ENCODE measurements at places on chromosomes 4 and X. TPM values are rescaled to one million over a fixed set of nuclear protein-coding genes. Genes with fewer than 3 reads are reported as not detected.

DNA sequence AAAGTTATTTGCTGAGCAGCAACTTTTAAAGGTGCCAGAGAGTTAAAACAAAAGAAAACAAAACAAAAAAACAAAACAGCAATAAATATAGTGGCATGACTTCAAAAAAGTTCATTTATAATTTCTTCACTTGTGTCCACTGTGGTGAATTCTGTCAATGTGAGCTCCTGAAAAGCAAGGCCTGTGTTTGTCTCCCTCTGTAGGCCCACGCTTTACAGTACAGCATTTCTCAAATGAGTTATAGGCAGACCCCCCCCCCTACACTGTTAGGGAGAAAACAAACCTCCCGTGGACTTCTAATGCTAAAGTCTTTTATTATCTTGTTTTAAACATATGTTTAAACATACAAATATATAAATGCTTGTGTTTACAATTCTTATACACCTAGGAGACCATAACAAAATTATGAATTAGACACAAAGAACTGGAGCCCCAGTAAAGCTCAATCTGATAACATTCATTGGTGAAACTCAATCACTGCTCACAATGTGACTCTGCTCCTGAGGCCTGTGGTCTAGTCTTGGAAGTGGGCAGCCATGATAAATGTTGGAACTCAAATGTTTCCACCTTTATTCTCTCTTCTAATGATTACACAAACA is 47.0 kb upstream of the SCOC start:
- DNase-seq: peak; percentile 34

GRCh38 chr4:122861172-122861943 is 34.7 kb downstream of the FGF2 start:
- DNase-seq: no peak

DNA sequence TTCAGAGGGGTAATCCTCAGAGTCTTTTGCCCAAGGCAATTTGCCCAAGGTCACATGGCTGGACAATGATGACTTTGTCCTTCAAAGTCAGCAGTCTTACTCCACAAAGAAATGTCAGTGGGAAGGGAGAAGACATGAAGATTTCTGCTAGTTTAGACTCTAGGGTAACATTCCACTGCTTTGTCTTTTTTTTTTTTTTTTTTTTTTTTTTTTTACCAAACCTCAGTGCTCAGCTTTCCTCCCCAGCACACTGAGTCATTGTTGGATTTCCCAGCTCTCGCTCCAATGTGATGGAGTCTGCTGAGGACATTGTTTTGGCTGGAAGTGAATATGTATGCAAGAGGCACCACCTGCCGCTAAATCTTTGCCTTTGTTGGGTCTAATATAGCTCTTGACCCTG is 7.2 kb upstream of the C1QTNF7 start:
- DNase-seq: no peak

GRCh38 chrX:124223524-124223923 is 108.9 kb upstream of the TEX13D start:
- DNase-seq: peak; percentile 18

- DNase-seq: no peak
Observed at GRCh38 chr4:14111730-14112181, 484.2 kb upstream of the BOD1L1 start.

DNA sequence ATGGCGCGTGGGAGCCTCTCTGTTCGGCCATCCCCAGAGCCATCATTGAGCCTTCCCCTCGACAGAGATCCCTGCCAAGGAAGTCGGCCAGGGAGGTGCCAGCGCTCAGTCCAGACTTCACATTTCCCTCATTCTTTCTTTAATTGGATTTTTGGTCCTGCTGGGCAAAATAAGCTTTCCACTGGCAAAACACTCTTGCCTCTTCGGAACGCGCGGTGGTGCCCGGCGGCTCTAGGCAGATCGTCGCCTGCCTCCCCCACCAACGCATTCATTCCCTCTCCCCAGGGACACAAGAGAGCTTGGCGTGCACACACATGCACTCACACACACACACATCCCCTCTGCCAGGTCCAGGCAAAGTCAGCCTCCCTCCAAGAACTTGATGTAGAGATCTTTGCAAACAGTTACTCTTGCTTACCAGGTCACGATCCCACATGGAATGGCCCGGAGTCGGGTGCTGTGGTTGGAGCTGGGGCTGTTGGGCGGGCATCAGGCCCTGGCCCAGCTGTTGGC is 257.1 kb downstream of the BCOR start:
- DNase-seq: no peak

- DNase-seq: no peak
Observed at GRCh38 chr4:21986307-21986706, 37.7 kb upstream of the KCNIP4 start.

GRCh38 chrX:133608406-133608805 is 193.1 kb upstream of the GPC4 start:
- DNase-seq: no peak

DNA sequence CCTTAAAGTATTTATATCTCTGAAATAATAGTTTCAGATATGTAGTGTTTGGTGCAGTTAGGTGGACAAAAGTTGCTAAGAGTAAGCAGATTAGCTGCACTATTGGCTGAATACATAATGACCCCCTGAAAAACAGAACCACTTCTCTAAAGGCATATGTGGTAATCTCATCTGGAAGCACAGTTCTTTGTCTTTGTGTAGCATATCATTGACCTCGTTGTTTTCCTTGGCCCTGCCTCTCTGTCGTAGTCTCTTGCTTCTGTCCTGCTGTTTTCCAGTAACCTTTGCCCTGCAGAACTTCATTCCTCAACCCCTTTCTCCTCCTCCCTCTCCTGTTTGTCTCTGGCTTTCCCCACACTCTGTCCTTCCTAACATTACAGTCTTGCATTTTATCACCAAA is 41.4 kb downstream of the JADE3 start:
- DNase-seq: no peak

- DNase-seq: no peak
Observed at GRCh38 chr4:8642651-8643321, 50.2 kb downstream of the CPZ start.

DNA sequence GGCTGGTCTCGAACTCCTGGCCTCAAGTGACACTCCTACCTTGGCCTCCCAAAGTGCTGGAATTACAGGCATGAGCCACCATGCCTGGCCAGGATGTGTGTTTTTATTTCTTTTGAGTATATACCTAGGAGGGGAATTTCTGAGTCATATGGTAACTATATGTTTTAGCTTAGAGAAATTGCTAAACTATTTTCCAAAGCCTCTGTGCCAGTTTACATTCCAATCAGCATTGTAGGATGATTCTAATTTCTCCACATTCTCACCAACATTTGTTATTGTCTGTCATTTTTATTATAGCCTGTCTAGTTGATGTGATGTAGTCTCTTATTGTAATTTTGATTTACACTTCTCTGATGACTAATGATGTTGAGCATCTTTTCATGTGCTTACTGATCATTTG is 1576.0 kb downstream of the RPA4 start:
- DNase-seq: no peak

GRCh38 chr4:172787111-172787510 is 381.5 kb upstream of the GALNT7 start:
- DNase-seq: no peak

DNA sequence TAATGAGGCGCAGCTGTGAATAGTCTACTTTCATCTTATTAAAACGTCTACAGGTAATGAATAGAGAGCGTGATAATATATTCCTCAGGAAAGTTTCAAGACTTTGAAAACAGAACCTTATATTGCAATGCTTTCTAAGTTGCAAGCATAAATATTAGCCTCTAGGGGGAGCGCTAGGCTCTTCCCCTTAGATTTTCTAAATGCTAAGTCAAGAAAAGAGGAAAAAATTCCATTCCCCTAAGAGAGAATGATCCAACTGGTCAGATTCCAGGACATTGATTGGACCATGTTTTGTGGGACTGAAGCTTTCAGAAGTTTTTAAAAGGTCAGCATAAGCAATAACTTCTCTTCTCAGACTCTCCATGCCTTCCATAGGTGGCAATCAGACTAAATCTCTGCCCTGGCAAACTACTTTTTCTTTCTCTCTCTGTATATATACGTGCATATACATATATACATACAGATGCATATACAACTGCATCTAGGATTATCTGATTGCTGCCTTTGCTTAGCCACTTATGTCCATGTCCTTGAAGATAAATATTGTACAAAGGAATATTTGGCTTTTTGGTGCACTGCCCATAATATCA is 492.9 kb downstream of the INPP4B start:
- DNase-seq: peak; percentile 8

GRCh38 chr4:86034616-86035015 is 325.2 kb downstream of the MAPK10 start:
- DNase-seq: no peak

GRCh38 chr4:2402048-2402842 is 16.2 kb downstream of the ZFYVE28 start:
- no peak for DNase-seq

DNA sequence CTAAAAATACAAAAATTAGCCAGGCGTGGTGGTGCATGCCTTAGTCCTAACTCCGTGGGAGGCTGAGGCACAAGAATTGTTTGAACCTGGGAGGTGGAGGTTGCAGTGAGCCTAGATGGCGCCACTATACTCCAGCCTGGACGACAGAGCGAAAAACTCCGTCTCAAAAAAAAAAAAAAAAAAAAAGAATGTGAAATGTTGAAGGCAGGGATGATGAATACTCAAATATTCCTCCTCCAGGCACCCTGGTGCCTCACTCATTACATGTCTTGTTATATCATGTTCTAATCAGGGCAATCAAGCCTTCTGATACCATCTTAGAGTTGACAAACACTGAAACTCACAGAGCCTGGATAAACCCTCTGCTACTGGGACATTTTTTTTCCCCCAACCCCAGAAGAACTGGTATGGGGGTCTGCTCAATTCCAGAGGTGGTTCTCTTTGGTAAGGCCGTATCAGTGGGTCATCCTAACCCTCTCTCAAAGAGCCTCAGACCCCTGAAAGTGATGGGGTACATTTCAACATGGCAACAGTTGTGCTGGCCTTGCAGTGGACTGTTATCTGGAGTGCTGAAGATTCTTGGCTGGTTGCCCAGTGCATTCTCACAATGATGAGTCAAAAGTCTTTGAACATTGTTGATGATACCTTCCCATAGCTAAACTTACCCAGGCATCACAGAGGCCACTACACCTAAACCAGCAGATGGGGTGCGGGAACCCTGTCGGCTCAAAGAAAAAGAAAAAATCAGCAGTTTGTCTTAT is 2.4 kb upstream of the SH3KBP1 start:
- no peak for DNase-seq

DNA sequence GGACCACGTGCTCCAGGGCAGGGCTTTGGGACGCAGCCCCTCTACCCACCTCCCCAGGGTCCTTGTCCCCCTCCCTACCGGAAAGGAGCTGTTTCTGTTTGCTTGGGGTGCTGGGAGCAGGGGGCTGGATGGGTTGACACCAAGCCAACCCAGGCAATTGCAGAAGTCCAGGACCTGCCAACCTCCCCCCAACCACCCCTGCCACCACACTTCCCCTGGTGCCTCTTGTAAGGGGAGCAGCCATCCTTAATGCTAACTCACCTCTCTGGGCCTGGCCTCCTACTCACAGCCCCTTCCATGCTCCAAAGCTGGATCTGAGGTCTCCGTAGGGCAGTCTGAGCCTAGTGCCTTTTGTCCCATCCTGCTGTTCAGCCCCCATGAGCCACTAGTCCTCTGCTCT is 631.9 kb downstream of the BCOR start:
- DNase-seq: no peak

- peak; percentile 40 for DNase-seq
Observed at GRCh38 chrX:78092296-78092695, 11.8 kb upstream of the PGK1 start.

GRCh38 chr4:152207378-152207720 is 328.5 kb downstream of the FBXW7 start:
- no peak for DNase-seq

DNA sequence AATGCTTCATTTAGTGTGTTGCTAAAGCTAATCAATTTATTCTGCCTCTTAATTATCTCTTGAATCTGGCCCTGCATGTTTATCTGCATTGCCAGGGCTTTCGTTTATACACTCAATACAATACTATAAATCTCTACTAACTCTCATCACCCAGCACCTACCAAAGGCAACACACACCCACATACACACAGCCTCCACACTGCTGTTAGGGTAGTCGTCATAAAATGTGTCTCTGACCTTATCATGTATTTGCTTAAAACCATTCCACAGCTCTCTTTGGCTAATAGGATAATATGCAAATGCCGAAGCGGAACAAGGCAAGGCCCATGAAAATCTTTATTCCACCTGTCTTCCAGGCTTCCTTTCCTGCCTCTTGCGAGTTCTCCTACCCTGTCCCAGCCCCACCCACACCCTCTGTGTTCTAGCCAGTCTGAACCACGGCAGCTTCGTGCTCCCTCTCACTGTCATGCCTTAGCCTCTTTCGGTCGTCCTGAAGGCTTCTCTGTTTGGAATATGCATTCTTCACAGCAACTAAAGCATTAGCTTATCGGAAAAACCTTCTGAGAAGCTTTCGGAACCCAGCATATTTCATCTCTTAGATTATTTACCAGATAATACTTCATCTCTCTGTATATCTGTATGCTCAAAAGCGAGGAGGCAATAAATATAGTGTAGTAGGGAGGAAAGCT is 333.5 kb downstream of the TENM3 start:
- no peak for DNase-seq

- no peak for DNase-seq
Observed at GRCh38 chrX:43493756-43494155, 162.3 kb upstream of the MAOA start.

DNA sequence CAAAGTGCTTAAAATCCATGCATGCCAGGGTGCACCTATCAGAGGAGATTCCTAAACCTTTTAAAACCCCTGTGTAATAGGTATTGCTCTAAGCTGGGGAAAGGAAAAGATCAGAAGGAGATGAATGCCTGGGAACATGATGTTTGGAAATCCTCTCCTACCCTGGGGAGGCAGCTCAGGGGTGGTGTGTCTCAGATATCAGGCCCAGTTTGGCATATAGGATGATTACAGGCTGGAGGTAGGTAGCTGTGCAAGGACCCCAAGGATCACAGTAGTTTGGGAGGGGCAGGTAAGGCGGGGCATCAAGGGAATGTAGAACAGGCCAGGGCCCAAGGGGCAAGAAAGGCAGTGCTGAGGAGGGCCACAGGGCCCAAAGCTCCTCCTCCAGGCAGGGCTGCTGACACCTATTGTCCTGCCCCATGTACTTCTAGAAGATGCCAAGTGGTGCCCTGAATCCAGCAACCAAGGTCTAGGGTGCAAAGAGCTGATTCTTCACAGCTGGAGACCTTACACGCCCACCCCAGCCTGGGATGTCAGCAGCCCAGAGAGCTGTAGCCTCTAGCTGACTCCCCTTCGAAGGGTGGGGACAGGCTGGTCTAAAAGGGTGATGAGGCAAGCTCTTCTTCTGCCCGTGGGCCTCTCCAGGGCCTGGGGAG is 17.6 kb downstream of the SASH3 start:
- no peak for DNase-seq

Gene ARHGEF6
- 18.8 TPM for total RNA-seq

Gene TLR6
- 0.85 TPM for total RNA-seq

Gene LRBA
- total RNA-seq: 44.3 TPM

Gene AMOT
- total RNA-seq: 31.2 TPM

Gene TMPRSS11B
- 0.56 TPM for total RNA-seq

Gene HDX
- total RNA-seq: 9.4 TPM

Gene FGF16
- total RNA-seq: 2.1 TPM

All from endothelial cell (in vitro differentiated cells).